Activated naive CD4-positive, alpha-beta T cell treated with anti-CD3 and anti-CD28 coated beads for 36 hours (primary cell): ENCODE measurements at places on chromosomes 16 and 17. TPM values are rescaled to one million over a fixed set of nuclear protein-coding genes. Genes with fewer than 3 reads are reported as not detected.
A peak's percentile ranks its signal among the peaks of the same experiment; 100 is the strongest.

ZP2 gene
- not detected for total RNA-seq

RSPRY1 gene
- total RNA-seq: 25.7 TPM

NRN1L gene
- not detected for total RNA-seq

KCNJ2 gene
- total RNA-seq: not detected

IKZF3 gene
- 34.2 TPM for total RNA-seq

DRC3 gene
- 0.40 TPM for total RNA-seq

NARF gene
- 64.2 TPM for total RNA-seq

DPEP2 gene
- 3.1 TPM for total RNA-seq

CLEC3A gene
- total RNA-seq: not detected

- H3K4me3 ChIP-seq: no peak overlapping the region
- peaks cover 4% of the 10 kb centered on the region for H3K4me1 ChIP-seq
- DNase-seq: no peak
- no peak overlapping the region for H3K27ac ChIP-seq
- no peaks in the 10 kb centered on the region for H3K27me3 ChIP-seq
Measured at GRCh38 chr16:2710021-2710710, 9.9 kb downstream of the PRSS27 start.

DNA sequence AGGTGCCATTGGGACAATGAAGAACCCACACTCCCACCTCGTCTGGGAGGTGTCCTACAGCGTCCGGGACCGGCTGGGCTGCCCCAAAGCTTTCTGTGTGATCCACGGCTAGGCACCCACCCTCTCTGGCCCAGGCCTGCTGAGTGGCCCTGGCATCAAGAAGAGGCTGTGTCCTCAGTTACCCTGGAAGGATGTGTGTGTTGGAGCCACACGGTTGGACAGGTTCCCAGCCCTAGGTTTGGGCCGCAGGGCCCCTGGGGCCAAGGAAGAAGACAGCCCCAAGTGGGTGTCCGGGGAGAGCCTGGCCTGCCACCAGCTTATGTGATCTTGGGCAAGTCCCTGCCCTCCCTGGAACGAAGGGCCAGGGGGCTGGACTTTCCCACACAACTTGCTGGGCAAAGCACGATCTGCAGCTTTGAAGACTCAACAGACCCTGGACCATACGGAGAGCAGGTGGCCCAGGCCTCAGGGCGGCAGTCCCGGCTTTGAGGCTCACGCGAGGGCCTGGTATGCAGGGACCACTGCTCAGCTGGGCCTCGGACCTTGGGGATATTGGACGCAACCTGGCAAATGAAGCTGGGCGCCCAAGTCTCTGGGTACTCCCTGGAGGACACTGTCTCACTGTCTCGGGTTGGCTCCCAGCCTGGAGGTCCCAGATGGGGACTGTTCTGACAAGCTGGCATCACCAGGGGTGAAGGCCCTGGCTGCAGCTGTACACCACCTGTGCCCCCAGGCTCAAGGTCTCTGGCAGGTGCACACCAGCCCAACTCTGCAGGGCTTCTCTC, 17.5 kb downstream of the MYBBP1A start:
- H3K4me1 ChIP-seq: peaks cover 2% of the 10 kb centered on the region
- DNase-seq: no peak
- H3K27me3 ChIP-seq: peaks cover 3% of the 10 kb centered on the region
- H3K27ac ChIP-seq: no peak overlapping the region
- peaks cover 4% of the 10 kb centered on the region for H3K36me3 ChIP-seq

GRCh38 chr17:42581744-42582270, 4.3 kb upstream of the PSMC3IP start:
- H3K4me1 ChIP-seq: peaks cover 12% of the 10 kb centered on the region
- no peak for DNase-seq
- H3K27me3 ChIP-seq: no peaks in the 10 kb centered on the region
- no peak overlapping the region for H3K4me3 ChIP-seq

DNA sequence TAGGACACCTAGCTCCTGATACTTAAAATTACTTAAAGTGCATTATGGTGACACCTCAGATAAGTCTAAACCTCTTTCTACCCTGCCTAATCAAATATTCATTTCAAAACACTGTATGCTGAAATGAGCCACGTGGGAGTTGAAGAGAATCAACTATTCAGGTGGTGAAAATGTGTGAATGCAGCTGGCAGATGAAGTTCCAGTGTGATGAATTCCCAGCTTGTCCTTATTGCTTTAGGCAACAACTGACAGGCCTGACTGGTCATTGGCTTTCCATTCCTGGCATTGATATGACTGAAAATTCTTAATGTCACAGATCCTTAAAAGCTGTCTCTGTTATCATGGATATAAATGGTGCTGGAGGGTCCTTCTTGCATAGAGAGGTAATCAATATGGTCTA, 301.9 kb upstream of the TBX2 start:
- H3K27ac ChIP-seq: no peak overlapping the region
- no peaks in the 10 kb centered on the region for H3K27me3 ChIP-seq
- no peaks in the 10 kb centered on the region for H3K36me3 ChIP-seq
- DNase-seq: no peak
- H3K4me1 ChIP-seq: no peaks in the 10 kb centered on the region

- no peaks in the 10 kb centered on the region for H3K36me3 ChIP-seq
- peaks cover 13% of the 10 kb centered on the region for H3K27me3 ChIP-seq
- no peaks in the 10 kb centered on the region for H3K4me1 ChIP-seq
- H3K4me3 ChIP-seq: no peak overlapping the region
- H3K27ac ChIP-seq: no peak overlapping the region
Measured at GRCh38 chr16:25613931-25614330, 77.8 kb upstream of the HS3ST4 start.

GRCh38 chr17:38322897-38323296, 20.9 kb downstream of the GPR179 start:
- H3K4me1 ChIP-seq: peaks cover 9% of the 10 kb centered on the region
- H3K4me3 ChIP-seq: no peak overlapping the region
- no peaks in the 10 kb centered on the region for H3K27me3 ChIP-seq

DNA sequence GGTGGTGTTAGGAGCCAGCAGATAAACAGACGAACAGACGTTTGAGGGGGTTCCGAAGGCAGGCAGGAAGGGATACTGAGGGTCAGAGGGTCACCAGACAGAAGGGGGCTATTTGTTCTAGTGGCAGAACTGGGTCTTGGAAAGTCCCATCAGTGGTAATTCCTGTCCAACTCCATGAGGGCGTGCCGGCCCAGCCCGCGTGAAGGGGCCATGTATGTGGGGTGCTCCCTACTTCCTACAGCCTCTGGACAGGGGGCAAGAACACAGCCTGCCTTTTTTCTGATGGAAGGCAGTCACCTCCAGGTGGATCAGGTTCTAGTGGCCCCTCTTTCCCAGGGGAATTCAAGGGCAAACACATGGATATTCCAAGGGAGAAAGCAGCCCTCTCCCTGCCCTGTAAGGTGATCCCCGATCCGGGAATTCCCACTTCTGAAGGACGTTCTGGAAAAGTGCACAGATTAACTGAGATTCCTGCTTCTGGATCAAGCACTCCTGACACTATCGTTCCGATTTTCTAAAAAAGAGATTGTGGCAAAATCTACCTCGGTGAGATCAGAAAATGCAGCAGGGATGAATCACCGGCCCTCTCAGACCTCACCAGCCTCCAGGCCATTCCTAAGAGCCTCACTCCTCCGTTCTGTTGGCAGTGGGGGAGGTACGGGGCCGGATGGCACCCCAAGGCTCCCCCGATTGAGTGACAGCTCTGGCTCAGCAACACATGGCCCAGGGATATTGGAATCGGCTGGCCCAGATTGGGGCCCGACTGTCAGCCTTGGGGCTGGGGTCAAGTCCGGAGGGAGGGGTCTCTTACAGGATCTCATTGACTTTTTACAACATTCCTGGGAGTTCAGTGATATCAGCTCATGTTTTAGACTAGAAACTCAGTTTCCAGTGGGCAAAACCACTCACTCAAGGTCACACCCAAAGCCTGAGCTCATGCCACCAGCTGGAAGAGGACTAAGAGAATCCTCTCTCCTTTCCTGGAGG, 12.4 kb downstream of the STX1B start:
- peaks cover 11% of the 10 kb centered on the region for H3K4me1 ChIP-seq
- no peak overlapping the region for H3K27ac ChIP-seq
- peak overlapping the region; percentile 49 for H3K4me3 ChIP-seq
- H3K27me3 ChIP-seq: no peaks in the 10 kb centered on the region

DNA sequence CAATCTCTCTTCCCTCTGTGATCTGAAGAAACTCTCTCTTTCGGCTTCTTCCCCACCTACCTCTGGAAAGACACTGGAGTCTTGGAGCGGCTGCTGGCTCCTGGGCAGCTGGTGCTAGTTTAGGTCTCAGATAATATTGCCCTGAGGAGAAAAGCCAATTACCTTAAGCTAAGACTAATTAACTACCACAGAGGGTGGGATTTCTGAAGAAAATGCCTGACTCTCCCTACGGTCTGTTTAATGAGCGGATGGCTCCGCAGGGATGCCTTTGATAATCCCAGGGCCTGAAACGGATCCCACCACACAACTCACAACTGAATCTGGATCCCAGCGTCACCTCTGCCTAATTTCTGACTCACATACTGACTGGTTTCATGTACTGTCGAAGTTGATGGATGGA, 127.0 kb upstream of the NLRP1 start:
- H3K27ac ChIP-seq: no peak overlapping the region
- H3K27me3 ChIP-seq: peaks cover 20% of the 10 kb centered on the region
- H3K4me3 ChIP-seq: no peak overlapping the region
- no peak for DNase-seq
- H3K36me3 ChIP-seq: no peaks in the 10 kb centered on the region
- H3K4me1 ChIP-seq: no peaks in the 10 kb centered on the region

DNA sequence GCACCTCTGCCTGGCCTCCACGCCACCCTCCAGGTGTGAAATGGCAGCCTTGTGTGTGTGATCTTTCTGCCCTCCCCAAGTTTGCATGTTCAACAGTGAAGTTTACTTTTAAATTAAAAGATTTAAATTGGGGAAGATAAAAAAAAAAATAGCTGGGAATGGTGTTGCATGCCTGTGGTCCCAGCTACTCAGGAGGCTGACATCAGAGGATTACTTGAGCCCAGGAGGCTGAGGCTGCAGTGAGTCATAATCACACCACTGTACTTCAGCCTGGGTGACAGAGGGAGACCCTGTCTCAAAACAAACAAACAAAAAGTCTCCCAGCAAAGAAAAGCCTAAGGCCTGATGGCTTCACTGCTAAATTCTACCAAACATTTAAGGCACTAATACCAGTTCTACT, 35.4 kb upstream of the RNF43 start:
- no peak overlapping the region for H3K27ac ChIP-seq
- H3K4me1 ChIP-seq: no peaks in the 10 kb centered on the region
- no peak for DNase-seq
- peaks cover 4% of the 10 kb centered on the region for H3K36me3 ChIP-seq
- H3K4me3 ChIP-seq: no peak overlapping the region
- no peaks in the 10 kb centered on the region for H3K27me3 ChIP-seq

GRCh38 chr17:6660101-6660500, 8.5 kb downstream of the C17orf100 start:
- H3K27me3 ChIP-seq: no peaks in the 10 kb centered on the region
- H3K4me3 ChIP-seq: no peak overlapping the region
- DNase-seq: no peak
- peaks cover 1% of the 10 kb centered on the region for H3K36me3 ChIP-seq
- peaks cover 28% of the 10 kb centered on the region for H3K4me1 ChIP-seq
- no peak overlapping the region for H3K27ac ChIP-seq

DNA sequence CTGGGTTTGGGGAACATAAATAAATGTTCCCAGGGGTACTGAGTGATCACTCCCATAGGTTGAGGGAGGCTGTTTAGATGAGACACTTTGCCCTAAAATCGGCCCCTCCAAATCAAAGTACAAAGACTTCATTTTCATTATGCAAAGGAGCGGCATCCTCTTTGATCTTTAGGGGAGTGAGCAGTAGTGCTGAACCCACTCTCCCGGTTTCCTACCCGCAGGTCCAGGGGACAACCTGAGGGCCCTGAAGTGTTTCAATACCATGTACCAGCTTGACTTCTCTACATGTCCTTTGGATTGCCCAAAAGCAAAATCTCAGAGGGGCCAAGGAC, 3.6 kb downstream of the HOXB6 start:
- DNase-seq: no peak
- H3K4me1 ChIP-seq: peaks cover 39% of the 10 kb centered on the region
- no peak overlapping the region for H3K27ac ChIP-seq
- H3K4me3 ChIP-seq: no peak overlapping the region
- H3K27me3 ChIP-seq: peaks cover 89% of the 10 kb centered on the region

GRCh38 chr17:72349491-72349995, 228.7 kb downstream of the SOX9 start:
- H3K4me3 ChIP-seq: no peak overlapping the region
- peaks cover 6% of the 10 kb centered on the region for H3K27me3 ChIP-seq
- DNase-seq: no peak
- no peaks in the 10 kb centered on the region for H3K36me3 ChIP-seq
- H3K4me1 ChIP-seq: no peaks in the 10 kb centered on the region

- H3K27me3 ChIP-seq: peaks cover 16% of the 10 kb centered on the region
- DNase-seq: peak; percentile 29
- no peak overlapping the region for H3K27ac ChIP-seq
- H3K4me3 ChIP-seq: no peak overlapping the region
Measured at GRCh38 chr16:85759631-85760419, 8.9 kb upstream of the C16orf74 start.

GRCh38 chr17:34370376-34370996, 7.5 kb upstream of the CCL1 start:
- H3K4me3 ChIP-seq: no peak overlapping the region
- peaks cover 5% of the 10 kb centered on the region for H3K27me3 ChIP-seq
- DNase-seq: no peak
- H3K4me1 ChIP-seq: peaks cover 3% of the 10 kb centered on the region
- H3K36me3 ChIP-seq: no peaks in the 10 kb centered on the region
- no peak overlapping the region for H3K27ac ChIP-seq

DNA sequence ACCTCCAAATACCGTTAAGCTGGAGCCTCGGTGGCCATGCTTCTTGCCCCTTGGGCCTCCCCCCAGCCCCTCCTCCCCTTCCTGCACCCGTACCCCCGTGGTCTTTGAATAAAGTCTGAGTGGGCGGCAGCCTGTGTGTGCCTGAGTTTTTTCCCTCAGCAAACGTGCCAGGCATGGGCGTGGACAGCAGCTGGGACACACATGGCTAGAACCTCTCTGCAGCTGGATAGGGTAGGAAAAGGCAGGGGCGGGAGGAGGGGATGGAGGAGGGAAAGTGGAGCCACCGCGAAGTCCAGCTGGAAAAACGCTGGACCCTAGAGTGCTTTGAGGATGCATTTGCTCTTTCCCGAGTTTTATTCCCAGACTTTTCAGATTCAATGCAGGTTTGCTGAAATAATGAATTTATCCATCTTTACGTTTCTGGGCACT, 928 bp downstream of the HBA1 start:
- DNase-seq: no peak
- H3K36me3 ChIP-seq: no peaks in the 10 kb centered on the region
- peaks cover 47% of the 10 kb centered on the region for H3K27me3 ChIP-seq
- peaks cover 14% of the 10 kb centered on the region for H3K4me1 ChIP-seq
- no peak overlapping the region for H3K4me3 ChIP-seq
- H3K27ac ChIP-seq: no peak overlapping the region

DNA sequence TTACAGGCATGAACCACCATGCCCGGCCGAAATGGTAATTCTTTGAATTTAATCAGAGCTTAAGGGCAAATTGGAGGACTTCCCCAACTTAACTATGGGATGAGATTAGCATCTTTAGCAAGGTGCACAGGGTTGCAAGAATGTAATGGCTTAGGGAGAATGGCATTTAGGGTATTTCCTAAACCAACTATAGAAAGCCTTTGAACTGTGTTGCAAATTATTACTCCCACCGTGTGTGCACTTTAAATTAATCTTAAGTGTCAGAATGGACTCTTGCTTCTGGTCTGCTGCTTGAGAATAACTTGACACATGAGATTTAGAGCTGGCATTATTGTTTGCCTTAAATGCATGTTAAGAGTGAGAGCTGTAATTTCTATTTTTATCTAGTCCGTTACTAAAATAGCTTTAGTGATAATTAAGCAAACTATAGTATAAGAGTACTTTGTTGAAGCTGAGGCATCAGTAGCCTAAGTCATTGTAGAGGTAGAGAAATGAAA, 59.8 kb downstream of the TUBD1 start:
- peaks cover 77% of the 10 kb centered on the region for H3K4me1 ChIP-seq
- H3K27ac ChIP-seq: peak overlapping the region; percentile 93
- H3K36me3 ChIP-seq: peaks cover 29% of the 10 kb centered on the region
- no peak for DNase-seq
- H3K27me3 ChIP-seq: peaks cover 2% of the 10 kb centered on the region
- H3K4me3 ChIP-seq: peak overlapping the region; percentile 38
